Anterior cingulate cortex (tissue), 58 donors: ENCODE measurements at places on chromosomes 13 and 19.

- no peak for DNase-seq
These were observed 68.1 kb downstream of the UFM1 start for GRCh38 chr13:38417727-38418126.

DNA sequence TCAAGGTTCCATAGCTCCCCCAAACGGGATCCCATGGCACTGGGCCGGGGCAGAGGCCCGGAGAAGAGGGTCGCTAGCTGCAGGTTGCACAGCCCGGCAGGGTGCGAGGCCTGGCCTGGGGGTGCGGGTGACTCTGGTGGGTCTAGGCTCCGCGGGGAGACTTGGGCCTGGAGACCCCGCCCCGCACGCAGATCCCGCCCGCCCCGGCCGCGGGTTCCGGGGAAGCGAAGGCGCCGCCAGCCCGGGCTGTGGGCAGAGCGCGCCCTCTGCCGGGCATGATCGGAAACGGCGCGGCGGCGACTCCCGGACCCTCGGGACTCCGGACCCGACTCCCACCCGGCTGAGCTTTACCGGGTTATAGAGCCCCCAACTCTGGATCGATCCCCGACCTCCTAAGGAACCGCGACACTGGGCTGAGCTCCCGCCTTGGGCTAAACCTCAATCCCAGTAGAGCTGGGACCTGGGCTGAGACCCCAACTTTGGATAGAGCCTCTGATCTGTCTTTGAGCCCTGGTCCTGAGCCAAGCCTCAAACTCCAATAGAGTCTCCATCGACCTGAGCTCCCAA lies 3.1 kb upstream of the TNFAIP8L1 start:
- no peak for DNase-seq

DNA sequence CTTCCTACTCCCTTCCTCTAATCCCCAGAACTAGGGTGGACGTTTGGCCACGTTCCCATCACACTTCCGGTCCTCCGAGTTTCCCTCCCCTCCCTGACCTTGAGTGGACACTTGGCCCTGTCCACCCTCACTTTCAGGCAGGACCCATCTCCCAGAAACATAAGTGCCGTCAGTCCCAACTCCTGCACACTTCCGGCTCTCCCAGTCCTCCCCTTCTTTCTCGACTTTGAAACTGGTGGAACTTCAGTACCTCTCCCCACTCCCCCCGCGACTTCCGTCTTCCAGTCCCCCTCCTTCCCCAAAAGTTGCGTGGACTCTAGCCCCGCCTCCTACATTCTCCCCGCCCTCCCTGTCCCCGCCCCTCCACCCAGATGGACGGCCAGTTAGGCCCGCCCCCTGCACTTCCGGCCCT lies 278 bp upstream of the ZNF274 start:
- DNase-seq = no peak

DNA sequence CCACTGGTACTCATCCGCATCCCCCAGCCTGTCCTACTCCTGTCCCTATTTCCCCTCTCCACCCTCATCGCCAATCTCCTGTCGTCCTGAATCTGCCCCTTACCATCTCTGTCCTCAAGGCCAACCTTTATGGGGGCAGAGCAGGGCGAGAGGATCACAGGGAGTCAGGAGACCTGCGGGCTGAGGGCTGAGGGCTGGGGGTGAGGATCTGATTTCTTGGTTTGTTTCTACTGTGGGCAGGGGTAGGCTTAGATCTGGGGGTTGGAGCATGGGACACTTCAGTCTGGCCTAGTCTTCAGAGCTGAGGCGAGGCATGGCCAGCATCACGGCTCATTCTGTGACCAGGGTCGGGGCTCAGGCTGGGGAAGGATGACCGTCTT lies 16.5 kb upstream of the ERCC1 start:
- no peak for DNase-seq

GRCh38 chr19:1970003-1970805 lies 29.2 kb downstream of the CSNK1G2 start:
- DNase-seq = no peak

DNA sequence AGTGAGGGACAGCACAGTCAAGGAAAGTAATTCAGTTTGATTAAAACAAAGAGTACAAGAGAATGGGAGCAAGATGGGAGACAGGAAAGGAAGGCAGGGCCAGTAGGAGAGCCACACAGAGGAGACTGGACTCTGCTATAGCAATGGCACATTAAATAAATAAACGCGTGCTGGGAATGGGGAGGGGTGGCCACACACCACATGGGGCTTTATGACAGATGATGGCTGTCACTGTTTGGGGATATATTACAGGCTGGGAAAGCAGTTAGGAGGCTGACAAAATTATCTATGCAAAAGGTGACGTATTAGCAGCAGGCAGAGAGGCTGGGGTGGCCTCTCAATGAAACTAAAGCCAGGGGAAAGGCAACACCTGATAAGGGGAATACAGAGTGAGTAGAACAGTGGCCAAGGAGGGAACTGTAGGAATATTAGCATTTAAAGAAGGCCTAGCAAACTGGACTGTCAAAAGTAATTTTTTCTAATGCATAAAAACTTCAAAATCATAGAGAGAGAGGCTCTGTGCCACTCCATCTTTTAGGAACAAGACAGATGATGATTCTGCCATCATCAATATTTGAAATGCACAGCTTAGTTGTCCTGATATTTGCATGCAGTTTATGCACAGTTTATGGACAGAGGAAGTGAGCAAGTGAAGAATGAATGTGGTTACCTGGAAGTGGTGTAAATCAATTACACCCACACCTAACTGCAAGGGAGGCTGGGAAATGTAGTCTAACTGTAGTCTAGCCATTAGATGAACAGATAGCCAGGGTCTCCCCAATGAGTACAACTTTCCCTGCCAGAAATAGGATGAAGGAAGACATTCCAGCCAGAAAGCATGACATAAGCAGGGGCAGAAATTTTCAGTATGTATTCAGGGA lies 346.5 kb downstream of the FOXO1 start:
- DNase-seq = no peak

DNA sequence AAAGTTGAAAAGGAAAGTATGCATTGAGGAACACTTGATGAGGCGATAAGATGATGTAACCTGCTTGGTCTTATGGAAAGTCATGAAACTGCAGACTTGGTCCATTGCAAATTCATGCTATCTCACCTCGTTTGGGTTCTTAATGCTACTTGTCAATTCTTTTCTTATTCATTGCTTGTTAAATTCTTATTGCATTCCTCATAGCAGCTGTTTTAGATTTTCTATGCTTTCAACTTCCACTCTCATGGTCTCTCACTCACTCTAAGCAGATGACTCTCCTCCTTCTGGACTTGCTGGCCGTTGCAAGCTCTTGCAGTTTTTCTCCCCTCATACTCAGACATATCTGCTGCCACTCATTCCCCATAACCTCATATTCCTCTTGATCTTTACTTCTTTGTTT lies 67.8 kb upstream of the CSNK1A1L start:
- no peak for DNase-seq

DNA sequence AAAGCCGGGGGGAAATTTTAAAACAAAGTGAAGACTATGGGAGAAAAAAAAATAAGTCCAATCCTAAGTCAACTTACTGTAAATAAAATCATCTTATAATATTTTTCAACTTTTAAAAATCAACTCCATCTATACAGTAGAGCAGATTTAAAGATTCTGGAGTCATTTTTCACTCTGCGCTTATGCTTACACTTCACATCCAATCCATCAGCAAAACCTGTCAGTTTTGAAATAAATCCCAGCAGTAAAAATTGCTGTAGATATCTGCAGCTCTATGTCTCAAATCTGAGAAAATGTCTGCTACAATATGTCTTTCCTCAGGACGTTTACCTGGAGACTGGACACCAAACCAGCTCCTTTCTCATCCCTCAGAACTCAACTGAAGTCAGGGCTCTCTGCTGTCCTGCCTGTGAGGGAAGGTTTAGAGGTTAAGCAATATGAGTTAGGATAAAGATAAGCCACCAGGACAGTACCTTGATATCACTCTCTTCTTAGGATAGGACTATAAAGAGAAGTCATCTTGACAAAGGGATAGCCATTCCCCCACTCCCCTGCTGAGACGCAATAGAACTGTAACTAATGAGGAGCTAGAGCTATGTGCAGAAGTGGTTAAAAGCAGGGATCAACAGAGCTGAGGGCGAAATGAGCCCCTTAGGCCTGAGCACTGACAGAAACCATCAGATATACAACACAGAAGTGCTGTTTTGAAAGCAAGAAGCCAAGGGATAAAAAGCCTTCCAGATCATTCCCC lies 254.7 kb upstream of the KLHL1 start:
- DNase-seq = no peak

DNA sequence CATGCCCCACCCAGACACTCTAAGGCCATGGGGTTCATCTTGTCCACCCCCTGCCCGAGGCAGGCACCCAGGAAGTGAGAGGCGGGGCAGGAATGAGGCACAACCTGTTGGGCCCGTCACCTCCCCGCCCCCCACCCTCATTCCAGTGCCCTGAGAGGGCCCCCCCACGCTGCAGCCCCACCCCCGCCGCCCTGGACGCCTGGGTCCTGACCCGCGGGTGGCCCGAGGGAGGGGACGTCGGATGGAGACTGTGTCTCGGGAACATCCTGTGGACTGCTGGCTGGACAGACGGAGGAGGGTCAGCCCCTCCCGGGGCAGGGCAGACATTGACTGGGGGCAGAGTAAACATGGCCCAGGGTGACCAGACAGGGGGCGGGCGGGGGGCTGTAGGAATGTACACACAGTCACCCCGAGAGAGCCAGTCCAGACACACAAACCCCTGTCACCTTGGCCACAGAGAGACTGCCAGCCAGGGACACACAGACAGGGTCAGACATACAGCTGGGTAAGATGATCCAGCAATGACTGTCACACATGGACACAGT lies 7.4 kb upstream of the JUNB start:
- no peak for DNase-seq

GRCh38 chr19:35278578-35279284 lies 3.6 kb upstream of the HAMP start:
- DNase-seq = no peak

- no peak for DNase-seq
These were observed 7.7 kb downstream of the ATP13A1 start for GRCh38 chr19:19655641-19656343.
